Panc1 (cell line): ENCODE measurements at places on chromosomes 5 and 9.

- no peak for DNase-seq
Measured at GRCh38 chr9:4298255-4299004, 1.4 kb downstream of the GLIS3 start.

DNA sequence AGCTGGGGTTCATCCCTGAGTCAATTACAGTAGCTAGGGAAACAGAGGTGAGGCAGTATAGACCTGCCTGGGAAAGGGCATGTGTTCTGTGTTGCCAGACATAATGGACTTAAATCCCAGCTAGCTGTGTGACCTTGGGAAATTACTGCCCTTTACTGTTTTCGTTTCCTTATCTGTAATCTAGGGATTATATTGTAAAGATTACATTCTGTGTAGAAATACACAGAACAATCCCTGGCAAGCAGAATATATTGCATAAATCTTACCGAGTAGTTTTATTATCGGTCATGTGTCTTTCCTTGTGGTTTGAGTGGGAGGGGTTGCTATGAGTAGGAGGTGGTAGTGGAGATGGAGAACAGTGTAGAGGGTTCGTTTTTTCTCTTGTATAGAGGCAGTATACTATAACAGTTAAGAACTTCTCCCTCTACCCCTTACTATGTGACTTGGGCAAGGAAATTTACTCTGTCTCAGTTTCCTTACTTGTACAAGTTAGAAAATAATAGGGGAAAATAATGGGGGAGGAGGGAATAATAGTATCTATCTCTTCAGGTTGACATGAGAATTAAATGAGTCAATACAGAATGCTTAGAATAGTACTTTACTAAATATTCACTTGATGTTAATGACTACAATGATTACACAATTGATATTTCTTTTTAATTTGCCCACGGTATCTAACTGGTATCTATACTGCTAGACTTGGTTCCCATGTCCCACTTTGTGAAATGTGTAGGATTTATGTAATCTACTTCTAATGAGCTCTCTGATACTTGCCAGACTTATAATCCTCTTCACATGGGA, 7.1 kb upstream of the DMXL1 start:
- no peak for DNase-seq

- no peak for DNase-seq
Measured at GRCh38 chr5:172005708-172006320, 624 bp downstream of the FBXW11 start.

DNA sequence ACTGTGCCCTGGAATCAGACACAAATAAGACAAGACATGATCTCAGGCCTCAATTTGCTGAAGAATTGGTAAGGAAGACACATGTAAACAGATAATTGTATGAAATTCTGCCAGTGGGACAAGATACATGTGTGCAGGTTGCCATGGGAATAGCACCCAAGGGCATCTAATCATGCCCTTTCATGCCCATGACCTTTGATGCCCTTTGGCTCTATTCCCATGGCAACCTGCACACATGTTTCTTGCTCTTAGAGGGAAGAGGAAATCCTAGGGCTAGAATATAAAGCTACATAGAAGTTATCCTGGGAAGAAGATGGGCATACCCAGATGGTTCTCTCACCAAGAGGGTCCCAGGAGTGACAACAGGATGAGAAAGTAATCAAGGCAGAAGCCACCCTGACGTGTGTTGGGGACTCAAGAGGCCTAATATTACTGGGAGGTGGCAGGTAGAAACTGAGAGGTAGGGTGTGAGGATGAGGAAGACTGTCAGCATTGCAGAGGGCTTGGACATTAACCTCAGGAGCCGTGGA, 34.4 kb downstream of the P4HA2 start:
- DNase-seq: no peak

- DNase-seq: no peak
Measured at GRCh38 chr9:114141553-114142402, 13.6 kb upstream of the COL27A1 start.

GRCh38 chr9:89274838-89275237, 36.2 kb upstream of the CKS2 start:
- no peak for DNase-seq

DNA sequence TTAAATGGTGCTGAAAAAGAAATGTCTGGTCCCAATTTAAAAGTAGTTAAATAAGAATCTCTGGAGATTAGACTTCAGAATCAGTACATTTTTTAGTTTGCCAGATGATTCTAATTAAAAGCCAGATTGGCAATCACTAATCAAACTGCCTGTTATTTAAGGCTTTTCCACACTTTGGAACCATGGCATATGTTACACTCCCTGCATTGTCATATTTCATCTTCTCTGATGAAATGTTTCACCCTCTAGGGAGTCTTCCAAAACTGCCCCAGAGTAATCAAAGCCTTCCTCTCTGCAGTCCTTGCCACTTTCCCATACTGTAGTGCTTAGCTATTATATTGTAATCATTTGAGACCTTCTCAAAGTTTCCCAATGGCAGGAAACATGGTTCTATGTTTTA, 17.5 kb upstream of the OR13C9 start:
- DNase-seq: no peak

DNA sequence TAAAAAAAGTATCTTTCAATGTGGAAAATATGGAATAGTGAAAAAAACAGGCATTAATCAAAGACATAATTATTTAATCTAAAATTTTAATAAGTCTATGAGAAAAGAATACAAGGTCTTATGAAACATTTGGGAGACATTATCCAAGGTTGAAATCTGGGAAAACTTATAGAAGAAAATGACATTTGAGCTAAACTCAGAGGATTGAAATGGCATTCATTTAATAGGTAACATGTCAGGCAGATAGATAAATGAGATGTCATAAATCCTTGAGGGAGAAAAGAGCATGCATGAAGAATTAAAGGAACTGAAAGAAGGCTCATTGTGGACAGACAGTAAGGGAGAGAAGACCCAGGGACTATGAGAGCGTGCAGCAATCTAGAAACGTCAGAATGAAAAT, 284.4 kb downstream of the PRR16 start:
- no peak for DNase-seq
